ENCODE measurements at places on chromosomes 5 and 9. TPM values are rescaled to one million over a fixed set of nuclear protein-coding genes. Genes with fewer than 3 reads are reported as not detected.

- DNase-seq, result no peak
Observed at GRCh38 chr5:174303437-174304045, 258.0 kb downstream of the NSG2 start.

GRCh38 chr9:127613583-127613954, 1.5 kb downstream of the STXBP1 start:
- DNase-seq, result no peak

GRCh38 chr9:89669361-89669842, 64.6 kb downstream of the GADD45G start:
- no peak for DNase-seq

GRCh38 chr9:123162791-123163345, 105.5 kb downstream of the STRBP start:
- DNase-seq, result no peak

DNA sequence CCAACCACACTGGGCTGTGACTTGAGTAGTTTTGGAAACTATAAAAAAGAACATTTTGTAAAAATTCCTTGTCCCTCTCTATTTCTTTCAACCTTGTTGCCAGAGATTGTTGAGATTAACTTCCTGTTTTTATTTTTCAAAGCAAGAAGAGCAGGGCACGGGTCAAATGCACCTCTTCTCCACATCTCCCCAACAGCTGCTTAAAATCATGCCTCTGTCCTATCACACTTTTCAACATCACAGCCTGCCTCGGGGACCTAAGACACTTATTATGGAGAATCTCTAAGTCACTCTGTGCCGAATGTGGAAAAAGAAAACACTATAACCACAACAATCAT, 280.3 kb upstream of the TNC start:
- DNase-seq, result no peak

GRCh38 chr5:161546470-161547301, at the start of gene GABRB2:
GABRB2 (minus strand) TSS chr5:161546725; CDS start chr5:161546643, 82 bp downstream.
- peak; percentile 25 for DNase-seq

DNA sequence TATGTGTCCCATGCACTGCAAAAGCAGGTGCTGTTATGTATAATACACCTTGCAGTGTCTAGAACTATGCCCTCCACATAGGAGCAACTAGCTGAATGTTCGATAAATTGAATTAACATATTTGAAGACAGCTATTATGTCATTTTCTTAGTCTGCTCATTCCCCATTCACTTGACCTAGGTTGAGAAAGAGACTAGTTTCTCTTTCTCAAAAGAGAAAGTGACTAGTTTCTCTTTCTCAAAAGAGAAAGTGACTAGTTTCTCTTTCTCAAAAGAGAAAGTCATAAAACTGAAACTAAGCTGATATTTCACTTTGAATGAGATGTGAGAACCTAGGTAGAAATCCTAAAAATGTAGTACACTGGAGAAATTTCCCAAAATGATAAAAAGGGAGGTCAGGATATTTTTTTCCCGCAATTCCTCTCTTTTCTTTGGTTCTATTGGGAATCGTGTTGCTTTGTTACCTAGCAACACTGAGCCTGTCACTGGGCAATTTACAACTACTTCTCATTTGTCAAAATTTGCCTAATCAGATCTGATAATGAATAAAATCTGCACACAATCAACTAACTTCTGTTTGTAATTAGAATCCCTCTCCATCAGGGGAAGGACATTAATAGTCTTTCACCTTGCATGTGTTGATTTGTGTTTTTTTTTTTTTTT, 132.0 kb upstream of the GRIA1 start:
- no peak for DNase-seq

- DNase-seq, result no peak
Observed at GRCh38 chr5:142849466-142849865, 79.3 kb downstream of the ARHGAP26 start.

- no peak for DNase-seq
Observed at GRCh38 chr5:119346394-119346793, 9.4 kb upstream of the TNFAIP8 start.

DNA sequence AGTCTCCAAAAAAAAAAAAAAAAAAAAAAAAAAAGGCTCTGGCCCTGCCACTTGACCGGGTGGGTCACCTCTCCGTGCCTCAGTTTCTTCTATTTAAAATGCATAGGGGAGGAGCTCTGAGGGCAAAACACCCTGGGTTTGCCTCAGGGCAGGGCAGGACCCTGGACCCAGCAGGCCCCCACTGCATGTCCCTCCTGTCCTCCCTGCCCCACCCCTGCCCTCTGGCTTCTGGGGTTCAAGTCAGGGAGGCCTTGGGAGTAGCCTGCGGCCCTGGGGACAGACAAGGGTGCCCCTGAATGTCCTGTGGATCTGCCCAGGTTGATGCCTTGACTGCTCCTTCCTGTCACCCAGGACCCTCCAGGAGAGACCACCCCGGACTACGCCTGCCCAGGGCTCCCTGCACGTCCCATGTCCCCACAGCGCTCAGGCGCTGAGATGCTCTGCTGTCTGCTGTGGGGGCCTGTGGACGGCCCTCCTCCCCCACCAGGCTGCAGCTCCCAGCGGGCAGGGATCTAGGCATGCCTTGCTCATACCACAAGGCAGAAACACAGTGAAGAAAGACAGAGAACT, 35.4 kb downstream of the ADAMTS2 start:
- no peak for DNase-seq

- no peak for DNase-seq
Observed at GRCh38 chr5:74406844-74407243, 233.7 kb downstream of the ENC1 start.

GRCh38 chr5:55134053-55134722, 25.8 kb upstream of the GPX8 start:
- no peak for DNase-seq

- DNase-seq, result no peak
Observed at GRCh38 chr5:163622799-163623198, 117.4 kb downstream of the MAT2B start.

DNA sequence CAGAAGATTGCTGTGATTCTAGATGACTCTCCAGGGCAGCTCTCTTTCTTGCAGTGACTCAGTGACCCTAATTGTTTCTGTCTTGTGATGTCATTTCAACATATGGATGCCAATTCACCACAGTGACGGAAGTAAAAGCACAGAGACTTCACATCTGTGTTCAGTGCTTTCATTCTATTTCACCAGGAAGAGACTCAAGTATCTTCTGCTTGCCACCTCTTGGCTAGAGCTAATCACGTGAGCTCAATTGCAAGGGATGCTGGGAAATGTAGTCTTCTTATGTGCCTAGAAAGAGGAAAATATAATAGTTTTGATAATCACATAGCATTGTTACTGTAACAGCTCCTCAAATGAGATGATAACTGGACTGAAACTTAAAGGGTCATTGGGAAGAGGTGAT, 453.3 kb upstream of the KLF4 start:
- DNase-seq, result no peak

DNA sequence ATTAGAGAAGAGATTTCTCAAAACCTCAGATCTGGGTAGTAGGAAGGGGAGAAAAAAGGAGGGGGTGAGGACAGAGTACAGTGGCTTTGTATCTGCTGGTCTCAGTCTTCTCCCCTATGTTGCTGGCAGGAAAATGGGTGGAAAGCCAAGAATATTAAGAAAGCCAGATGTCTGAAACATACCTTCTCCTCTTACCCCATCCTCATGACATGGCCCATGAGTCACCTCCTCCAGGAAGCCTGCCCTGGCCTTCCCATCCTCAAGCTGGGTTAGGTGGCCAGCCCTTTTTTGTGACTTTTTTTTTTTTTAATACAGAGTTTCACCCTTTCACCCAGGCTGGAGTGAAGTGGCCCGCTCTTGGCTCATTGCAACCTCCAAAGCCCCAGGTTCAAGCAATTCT, 61.8 kb downstream of the ABCA1 start:
- DNase-seq, result peak; percentile 28

TRIM14 gene
- 5.8 TPM for total RNA-seq

CRHBP gene
- not detected for total RNA-seq

SLC4A9 gene
- not detected for total RNA-seq

VCAN gene
- total RNA-seq, result 7.8 TPM

ZNF300 gene
- total RNA-seq, result 4.7 TPM

AJM1 gene
- total RNA-seq, result 1.1 TPM

All from bronchial epithelial cell (primary cell).